ENCODE measurements at places on chromosomes 11 and 22.

GRCh38 chr11:23022854-23023253 is 162.6 kb upstream of the CCDC179 start:
- DNase-seq: no peak

DNA sequence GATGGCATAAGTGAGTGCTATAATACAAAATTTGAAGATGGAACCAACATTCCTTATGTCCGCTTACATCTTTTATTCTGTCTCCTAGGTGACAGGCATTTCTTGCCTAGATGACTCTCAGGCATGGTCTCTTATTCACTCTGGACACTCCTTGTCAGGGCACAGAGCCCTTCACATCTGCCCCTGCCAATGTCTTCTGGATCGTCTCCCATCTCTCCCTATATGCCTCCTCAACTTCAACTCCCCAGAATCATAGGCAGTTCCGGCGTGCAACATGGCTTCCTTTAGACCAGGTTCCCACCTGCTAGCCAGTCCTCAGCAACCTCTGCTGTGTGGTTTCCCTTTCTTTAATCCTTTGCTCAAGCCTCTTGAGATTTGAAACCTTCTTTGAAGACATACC is 300.9 kb downstream of the TENM4 start:
- DNase-seq: no peak

GRCh38 chr22:36977947-36978660 is 41.1 kb downstream of the TST start:
- peak; percentile 85 for DNase-seq

DNA sequence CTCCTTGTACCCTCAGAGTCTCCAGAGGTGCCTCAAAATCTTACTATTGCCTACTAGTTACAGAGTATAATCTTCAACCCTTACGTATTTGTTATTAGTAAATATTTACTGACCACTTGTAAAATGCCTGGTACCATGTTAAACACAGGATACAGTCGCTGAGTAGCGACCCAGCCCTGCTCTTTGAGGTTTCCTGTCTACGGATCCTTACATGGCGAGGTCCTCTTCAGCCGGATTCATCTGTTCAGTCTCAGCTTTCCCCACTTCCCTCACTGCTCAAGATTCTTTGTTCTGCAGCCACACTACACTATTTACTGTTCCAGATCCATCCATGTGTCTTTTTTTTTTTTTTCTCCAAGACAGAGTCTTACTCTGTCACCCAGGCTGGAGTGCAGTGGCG is 13.2 kb upstream of the TTC36 start:
- no peak for DNase-seq

GRCh38 chr11:119380827-119381180 is 686 bp downstream of the USP2 start:
- no peak for DNase-seq

DNA sequence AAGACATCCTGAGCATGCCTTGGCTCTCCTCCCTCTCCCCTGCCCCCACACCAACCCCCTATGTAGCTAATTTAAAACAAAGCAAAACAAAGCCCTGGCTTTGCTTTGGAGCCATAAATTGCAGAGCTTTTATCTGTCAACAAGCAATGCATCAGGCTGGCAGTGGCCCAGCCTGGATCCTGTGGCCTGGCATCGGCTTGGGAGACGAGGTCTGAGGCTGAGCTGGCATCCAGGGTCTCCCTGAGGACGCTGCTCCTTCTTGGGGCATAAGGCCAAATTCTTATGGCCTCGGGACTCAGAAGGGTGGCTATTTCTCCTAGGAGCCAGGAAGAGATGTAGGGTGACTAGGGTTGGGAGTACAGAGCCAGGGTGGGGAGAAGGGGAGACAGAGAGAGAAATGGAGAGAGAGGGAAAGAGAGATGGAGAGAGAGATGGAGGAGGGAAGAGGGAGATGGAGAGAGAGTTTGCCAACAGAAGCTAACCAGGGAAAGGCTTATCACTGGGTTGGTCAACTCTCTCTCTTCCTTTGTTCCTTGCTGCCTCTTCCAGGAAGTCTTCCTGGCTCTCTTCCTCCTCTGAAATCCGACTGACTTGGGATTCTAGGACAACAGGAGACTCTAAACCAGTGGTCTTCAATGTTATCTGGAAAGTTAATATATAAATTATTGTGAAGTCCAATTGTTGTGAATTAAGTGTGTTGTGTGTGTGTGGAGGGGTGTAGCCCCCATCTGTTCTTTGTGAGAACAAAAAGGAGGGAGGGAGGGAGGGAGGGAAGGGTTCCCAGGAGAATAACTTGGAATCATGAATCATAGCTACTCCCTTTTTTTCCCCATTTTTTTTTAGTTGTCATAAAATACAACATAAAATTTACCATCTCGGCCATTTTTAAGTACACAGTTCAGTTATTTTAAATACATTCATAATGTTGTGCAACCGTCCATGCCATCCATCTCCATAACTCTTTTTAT is 29.1 kb downstream of the TSPAN18 start:
- no peak for DNase-seq

DNA sequence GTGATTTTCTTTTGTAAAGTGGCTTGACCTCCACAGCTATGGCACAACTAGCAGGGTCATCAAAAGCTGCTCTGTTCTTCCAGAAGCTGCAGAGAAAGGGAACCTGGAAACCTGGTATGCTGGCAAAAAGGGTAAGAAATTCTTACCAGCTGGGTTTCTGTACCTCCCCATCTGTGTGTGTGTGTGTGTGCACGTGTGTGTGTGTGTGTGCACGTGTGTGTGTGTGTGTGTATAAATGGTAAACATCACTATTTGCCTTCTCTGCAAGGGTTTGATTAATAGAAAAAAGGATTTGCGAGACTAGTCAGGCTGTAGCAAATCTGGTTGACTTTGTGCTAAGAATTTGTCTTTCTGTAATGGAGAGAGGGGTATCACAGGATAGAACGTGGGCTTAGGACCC is 4.7 kb upstream of the MRPL17 start:
- no peak for DNase-seq

- no peak for DNase-seq
Observed at GRCh38 chr11:128790196-128790595, 76.9 kb downstream of the KCNJ1 start.

GRCh38 chr11:36108881-36109589 is 165.2 kb downstream of the LDLRAD3 start:
- no peak for DNase-seq

DNA sequence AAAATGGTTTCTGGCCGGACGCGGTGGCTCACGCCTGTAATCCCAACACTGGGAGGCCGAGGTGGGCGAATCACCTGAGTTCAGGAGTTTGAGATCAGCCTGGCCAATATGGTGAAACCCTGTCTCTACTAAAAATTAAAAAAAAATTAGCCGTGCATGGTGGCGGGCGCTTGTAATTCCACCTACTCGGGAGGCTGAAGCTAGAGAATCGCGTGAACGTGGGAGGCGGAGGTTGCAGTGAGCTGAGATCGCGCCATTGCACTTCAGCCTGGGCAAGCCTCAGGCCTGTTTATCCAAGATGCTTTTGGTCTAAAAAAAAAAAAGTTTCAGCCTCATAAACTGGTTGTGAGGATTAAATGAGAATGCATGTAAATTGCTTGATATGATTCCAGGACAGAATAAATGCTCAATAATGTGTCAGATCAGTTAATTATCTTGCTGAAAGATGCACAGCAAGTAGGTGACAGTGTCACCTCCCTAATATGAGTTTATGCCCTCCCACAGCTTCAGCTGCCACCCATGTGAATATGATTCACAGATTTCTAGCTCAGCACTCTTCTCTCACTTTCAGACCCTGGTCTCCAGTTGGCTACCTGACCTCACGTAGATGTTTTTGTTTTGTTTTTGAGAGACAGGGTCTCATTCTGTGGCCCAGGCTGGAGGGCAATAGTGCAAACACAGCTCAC is 1.1 kb upstream of the ALG8 start:
- DNase-seq: no peak

- DNase-seq: no peak
Observed at GRCh38 chr22:32991353-32992101, 66.7 kb downstream of the SYN3 start.

GRCh38 chr11:110373051-110373702 is 56.6 kb upstream of the FDX1 start:
- DNase-seq: no peak

- no peak for DNase-seq
Observed at GRCh38 chr11:69459848-69460539, 21.5 kb upstream of the LINC01488 start.

- no peak for DNase-seq
Observed at GRCh38 chr11:93902921-93903320, 52.5 kb upstream of the VSTM5 start.

GRCh38 chr22:43985532-43985931 is 30.3 kb downstream of the SAMM50 start:
- DNase-seq: no peak
